Testis (tissue), 5 donors: ENCODE measurements at places on chromosomes 6 and 20. TPM values are rescaled to one million over a fixed set of nuclear protein-coding genes. Genes with fewer than 3 reads are reported as not detected.

GRCh38 chr20:1809611-1810510 is 85.3 kb upstream of the SIRPA start:
- no peak for DNase-seq
- H3K4me3 ChIP-seq = no peak overlapping the region
- no peaks in the 10 kb centered on the region for H3K36me3 ChIP-seq
- H3K4me1 ChIP-seq = peaks cover 6% of the 10 kb centered on the region
- H3K27me3 ChIP-seq = no peaks in the 10 kb centered on the region

DNA sequence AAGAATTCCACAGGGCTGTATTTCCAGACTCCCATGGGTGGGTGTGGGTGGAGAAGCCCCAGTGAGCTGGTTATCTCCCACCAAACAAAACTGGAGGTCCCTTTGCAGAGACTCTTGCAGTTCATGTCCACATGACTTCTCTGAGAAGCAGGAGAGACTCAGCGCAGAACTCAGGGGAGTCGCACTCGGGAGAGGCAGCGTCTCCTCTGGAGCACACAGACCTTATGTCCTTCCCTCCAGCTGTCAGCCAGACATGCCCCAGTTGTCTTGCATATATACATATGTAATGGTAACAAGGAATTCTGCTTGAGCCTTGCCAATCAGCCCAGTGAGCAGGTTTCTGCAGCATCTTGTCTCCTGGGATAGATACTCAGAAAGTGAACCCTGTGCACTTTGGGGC is 23.8 kb downstream of the MYT1 start:
- H3K4me3 ChIP-seq = no peak overlapping the region
- DNase-seq = no peak
- no peak overlapping the region for H3K27ac ChIP-seq
- no peaks in the 10 kb centered on the region for H3K27me3 ChIP-seq
- no peaks in the 10 kb centered on the region for H3K36me3 ChIP-seq

- no peaks in the 10 kb centered on the region for H3K36me3 ChIP-seq
- peaks cover 41% of the 10 kb centered on the region for H3K4me1 ChIP-seq
- H3K27me3 ChIP-seq = no peaks in the 10 kb centered on the region
- peak overlapping the region; percentile 56 for H3K4me3 ChIP-seq
- peak overlapping the region; percentile 91 for H3K27ac ChIP-seq
These were observed 578 bp downstream of the CD93 start for GRCh38 chr20:23085436-23086055.

DNA sequence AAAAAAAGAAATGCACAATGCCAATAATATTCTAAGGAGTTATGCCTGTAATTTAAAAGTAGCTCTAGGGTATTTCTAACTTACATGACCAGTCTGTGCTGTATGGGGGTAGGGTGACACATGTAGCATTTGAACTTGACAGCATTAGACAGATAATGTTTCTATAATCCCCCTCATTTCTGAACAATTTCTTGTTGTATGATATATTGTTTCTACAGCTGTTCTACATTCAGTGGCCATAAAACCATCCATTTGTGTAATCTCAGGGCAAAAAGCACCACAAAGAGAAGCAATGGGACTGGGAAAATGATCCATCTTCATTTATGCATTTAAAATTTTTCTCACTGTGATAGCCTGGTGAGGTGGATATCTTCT is 767.8 kb downstream of the TFAP2A start:
- H3K27ac ChIP-seq = no peak overlapping the region
- no peaks in the 10 kb centered on the region for H3K27me3 ChIP-seq
- no peak for DNase-seq

GRCh38 chr6:43728586-43728985 is 41.0 kb upstream of the MRPS18A start:
- H3K36me3 ChIP-seq = no peaks in the 10 kb centered on the region
- DNase-seq = no peak
- no peaks in the 10 kb centered on the region for H3K27me3 ChIP-seq
- H3K27ac ChIP-seq = no peak overlapping the region
- H3K4me3 ChIP-seq = no peak overlapping the region

DNA sequence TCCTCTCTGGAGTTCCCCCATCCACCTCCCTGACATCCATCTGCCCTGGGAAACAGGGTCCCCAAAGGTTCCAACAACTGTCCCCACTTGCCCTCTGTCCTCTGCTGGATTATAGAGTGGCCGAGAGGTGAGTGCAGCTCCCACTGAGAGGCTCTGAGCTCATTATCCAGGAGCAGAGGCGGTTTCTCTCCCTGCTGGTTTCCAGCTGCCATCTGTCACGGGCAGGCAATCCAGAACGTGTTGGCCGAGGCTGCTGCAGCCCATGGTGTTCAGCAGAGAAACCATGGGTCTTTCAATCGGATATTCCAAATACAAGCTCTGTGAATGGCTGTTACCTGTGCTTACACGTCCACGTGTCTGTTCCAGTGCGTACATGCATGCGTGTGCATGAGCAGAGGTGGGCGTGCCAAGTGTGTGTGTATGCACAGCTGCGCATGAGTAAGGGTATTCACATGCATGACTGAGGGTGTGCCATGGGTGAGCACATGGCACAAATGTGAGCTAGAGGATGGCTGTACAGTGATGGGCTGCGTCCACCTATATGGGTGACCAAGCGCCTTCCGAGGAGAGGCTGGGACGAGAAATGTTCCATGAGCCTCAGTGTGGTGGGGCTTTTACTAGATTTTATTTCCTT is 183.7 kb upstream of the PMEPA1 start:
- no peaks in the 10 kb centered on the region for H3K36me3 ChIP-seq
- no peak overlapping the region for H3K4me3 ChIP-seq
- no peaks in the 10 kb centered on the region for H3K27me3 ChIP-seq
- H3K4me1 ChIP-seq = no peaks in the 10 kb centered on the region
- DNase-seq = no peak

GRCh38 chr6:144888621-144889020 is 603.5 kb downstream of the UTRN start:
- DNase-seq = no peak
- no peaks in the 10 kb centered on the region for H3K27me3 ChIP-seq
- H3K4me3 ChIP-seq = no peak overlapping the region

DNA sequence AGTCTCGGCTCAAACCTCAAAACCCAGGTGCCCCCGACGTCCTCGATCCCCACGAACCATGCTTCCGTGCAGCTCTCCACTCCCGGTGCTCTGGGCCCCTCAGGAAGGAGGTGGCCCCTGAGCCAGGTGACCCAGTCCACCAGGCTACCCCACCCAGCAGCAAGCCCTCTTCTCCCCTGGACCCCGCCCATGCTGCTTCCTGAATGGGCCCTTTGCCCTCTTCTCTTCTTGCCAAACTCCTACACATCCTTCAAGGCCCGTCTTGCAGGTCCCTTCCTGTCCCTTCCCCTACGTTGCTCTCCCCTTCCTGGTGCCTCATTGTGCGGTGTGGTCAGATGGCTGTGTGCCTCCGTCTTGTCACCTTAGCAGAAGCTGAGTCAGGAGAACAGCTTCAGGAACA is 3.4 kb upstream of the GATA5 start:
- peaks cover 24% of the 10 kb centered on the region for H3K4me1 ChIP-seq
- no peaks in the 10 kb centered on the region for H3K36me3 ChIP-seq
- H3K4me3 ChIP-seq = no peak overlapping the region
- no peak overlapping the region for H3K27ac ChIP-seq
- no peak for DNase-seq

DNA sequence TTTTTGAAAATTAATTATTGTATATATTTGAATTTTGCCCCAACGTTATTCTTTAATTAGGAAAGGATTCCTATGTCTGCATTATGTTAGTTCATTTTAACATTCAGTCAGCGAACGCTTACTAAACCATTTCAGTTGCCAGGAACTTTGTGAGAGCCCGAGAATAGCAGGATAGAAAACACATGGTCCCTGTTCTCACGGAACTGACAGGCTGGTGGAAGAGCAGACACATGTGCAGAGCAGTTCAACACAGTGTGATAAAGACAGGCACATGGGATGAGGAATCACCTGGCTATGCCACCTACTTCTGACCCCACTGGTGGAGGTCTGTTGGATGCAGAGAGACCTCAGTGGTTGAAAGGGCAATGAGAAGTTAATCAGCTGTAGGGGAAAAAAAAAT is 367.2 kb downstream of the EPM2A start:
- no peak overlapping the region for H3K4me3 ChIP-seq
- no peak overlapping the region for H3K27ac ChIP-seq
- H3K27me3 ChIP-seq = no peaks in the 10 kb centered on the region

DNA sequence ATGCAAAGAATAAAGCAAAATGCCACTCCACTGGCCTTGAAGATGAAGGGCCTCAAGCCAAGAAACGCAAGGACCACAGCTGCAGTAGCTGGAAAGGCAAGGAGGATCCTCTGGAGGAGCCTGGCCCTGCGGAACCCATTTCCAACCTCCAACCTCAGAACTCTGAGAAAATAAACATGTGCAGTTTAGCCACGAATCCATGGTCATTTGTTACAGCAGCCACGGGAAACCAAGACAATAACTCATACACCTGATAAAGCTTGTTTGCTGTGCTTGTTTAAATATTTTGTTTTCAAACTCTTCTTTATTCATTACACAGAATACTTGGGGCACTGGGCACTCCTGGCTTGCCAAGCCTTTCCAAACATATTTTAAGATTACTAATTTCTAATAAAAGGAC is 10.4 kb downstream of the SERPINB6 start:
- peak; percentile 35 for DNase-seq
- H3K4me3 ChIP-seq = no peak overlapping the region
- peaks cover 40% of the 10 kb centered on the region for H3K4me1 ChIP-seq
- H3K36me3 ChIP-seq = no peaks in the 10 kb centered on the region
- no peaks in the 10 kb centered on the region for H3K27me3 ChIP-seq
- peak overlapping the region; percentile 71 for H3K27ac ChIP-seq

DNA sequence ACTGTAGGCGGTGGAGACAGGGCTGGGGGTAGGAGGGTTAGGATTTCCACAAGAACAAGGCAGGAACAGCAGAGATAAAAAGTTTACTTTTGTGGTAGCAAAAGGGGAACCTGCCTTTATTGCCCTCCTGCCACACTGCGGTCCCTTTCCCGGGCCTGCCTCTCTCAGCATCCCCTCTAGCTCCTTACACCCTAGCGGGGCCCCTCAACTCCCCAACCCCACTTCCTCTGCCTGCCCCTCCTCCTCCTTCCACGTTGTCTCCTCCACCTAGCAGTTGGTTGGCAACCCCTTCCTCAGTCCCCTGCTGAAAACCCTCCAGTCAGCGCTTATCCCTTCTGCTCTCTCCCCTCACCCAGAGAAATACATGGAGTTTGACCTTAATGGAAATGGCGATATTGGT is 714 bp downstream of the AIF1 start:
- H3K4me3 ChIP-seq = no peak overlapping the region
- H3K27me3 ChIP-seq = no peaks in the 10 kb centered on the region
- no peaks in the 10 kb centered on the region for H3K36me3 ChIP-seq

- H3K27me3 ChIP-seq = no peaks in the 10 kb centered on the region
- H3K36me3 ChIP-seq = no peaks in the 10 kb centered on the region
- no peak for DNase-seq
- H3K4me1 ChIP-seq = no peaks in the 10 kb centered on the region
These were observed 47.5 kb upstream of the SLC22A23 start for GRCh38 chr6:3504354-3504753.

GRCh38 chr6:161169696-161170095 is 104.2 kb downstream of the AGPAT4 start:
- DNase-seq = peak; percentile 28
- H3K36me3 ChIP-seq = no peaks in the 10 kb centered on the region
- H3K4me3 ChIP-seq = no peak overlapping the region

- no peak overlapping the region for H3K27ac ChIP-seq
- no peak for DNase-seq
These were observed 18.1 kb downstream of the FAM184A start for GRCh38 chr6:119060255-119060907.

DNA sequence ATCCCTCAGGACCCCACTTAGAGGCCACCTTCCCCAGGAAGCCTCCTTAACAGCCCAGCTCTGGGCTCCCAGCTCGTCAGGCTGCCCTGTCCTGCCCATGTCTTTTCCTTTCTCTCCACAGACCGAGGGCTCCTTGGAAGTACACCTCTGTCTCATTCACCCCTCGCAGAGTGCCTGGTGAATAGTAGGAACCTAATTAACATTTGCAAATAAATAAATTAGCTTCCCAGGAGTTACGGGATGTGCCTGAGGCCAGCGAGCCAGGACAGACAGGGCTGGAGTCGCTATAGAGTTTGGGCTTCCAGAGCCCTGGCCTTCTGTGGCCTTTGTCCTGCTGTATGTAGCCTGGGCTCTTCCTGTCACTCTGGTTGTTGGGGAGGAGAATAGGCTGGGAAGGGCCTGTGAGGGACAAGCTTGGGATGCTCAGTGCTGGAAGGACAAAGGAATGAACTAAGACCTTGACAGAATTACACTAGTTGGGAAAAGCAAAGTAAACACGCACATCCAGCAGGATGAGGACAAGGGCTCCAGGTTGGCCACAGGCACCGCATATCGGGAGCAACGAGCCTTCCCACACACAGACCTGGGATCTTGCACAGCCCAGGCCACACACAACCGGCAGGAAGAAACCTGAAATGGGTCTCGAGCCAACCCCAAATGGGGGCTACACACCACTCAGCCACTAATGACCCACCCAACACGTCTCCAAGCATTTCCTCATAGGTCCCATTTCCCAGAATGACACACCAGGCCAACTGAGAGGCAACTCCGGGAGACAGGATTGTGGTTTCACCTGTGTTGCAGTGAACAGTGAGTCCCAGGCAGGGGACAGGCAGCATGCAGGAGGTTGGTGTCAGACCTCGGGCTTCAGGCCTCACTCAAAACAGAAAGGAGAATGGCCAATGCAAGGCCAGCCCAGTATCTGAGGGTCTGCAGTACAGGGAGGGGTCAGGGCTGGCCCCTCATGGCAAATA is 9.7 kb downstream of the MAP1LC3A start:
- H3K27ac ChIP-seq = no peak overlapping the region
- H3K4me3 ChIP-seq = no peak overlapping the region
- no peak for DNase-seq
- no peaks in the 10 kb centered on the region for H3K36me3 ChIP-seq
- no peaks in the 10 kb centered on the region for H3K27me3 ChIP-seq

- H3K27me3 ChIP-seq = no peaks in the 10 kb centered on the region
- no peaks in the 10 kb centered on the region for H3K36me3 ChIP-seq
- peak; percentile 85 for DNase-seq
These were observed 32.4 kb upstream of the ADTRP start for GRCh38 chr6:11810854-11811643.

- no peak for DNase-seq
- H3K4me1 ChIP-seq = no peaks in the 10 kb centered on the region
- no peaks in the 10 kb centered on the region for H3K27me3 ChIP-seq
These were observed 269.3 kb downstream of the ARHGAP18 start for GRCh38 chr6:129440691-129441090.

- H3K27me3 ChIP-seq = no peaks in the 10 kb centered on the region
- H3K36me3 ChIP-seq = no peaks in the 10 kb centered on the region
- DNase-seq = no peak
- no peak overlapping the region for H3K27ac ChIP-seq
- H3K4me1 ChIP-seq = peaks cover 8% of the 10 kb centered on the region
- no peak overlapping the region for H3K4me3 ChIP-seq
These were observed 1067.0 kb upstream of the MAP3K7 start for GRCh38 chr6:91653895-91654294.

- H3K4me1 ChIP-seq = no peaks in the 10 kb centered on the region
- H3K4me3 ChIP-seq = no peak overlapping the region
- no peak for DNase-seq
- H3K27ac ChIP-seq = no peak overlapping the region
- H3K36me3 ChIP-seq = no peaks in the 10 kb centered on the region
- no peaks in the 10 kb centered on the region for H3K27me3 ChIP-seq
These were observed 70.9 kb upstream of the ASCC3 start for GRCh38 chr6:100952006-100952405.

Gene KCNS1
- total RNA-seq = 4.6 TPM

Gene GRIK2
- total RNA-seq = 12.4 TPM

Gene CYP21A2
- 0.81 TPM for total RNA-seq

Gene PERP
- 7.0 TPM for total RNA-seq

Gene SMLR1
- 0.94 TPM for total RNA-seq

Gene RAB44
- 0.24 TPM for total RNA-seq

Gene SPEF1
- total RNA-seq = 9.8 TPM

Gene HLA-G
- total RNA-seq = 1.2 TPM

Gene PDSS2
- 17.0 TPM for total RNA-seq

Gene ADGRF5
- total RNA-seq = 12.2 TPM

Gene SOX18
- 6.1 TPM for total RNA-seq

Gene HLA-DOB
- total RNA-seq = 0.31 TPM

Gene SDHAF4
- 8.8 TPM for total RNA-seq
